ENCODE measurements at places on chromosomes 7 and 10. TPM values are rescaled to one million over a fixed set of nuclear protein-coding genes. Genes with fewer than 3 reads are reported as not detected.

GBX1 gene
- total RNA-seq: not detected

TAS2R41 gene
- not detected for total RNA-seq

CAMK1D gene
- not detected for total RNA-seq

SFTPA1 gene
- not detected for total RNA-seq
